Gastroesophageal sphincter (tissue), 4 donors: ENCODE measurements at places on chromosomes 7 and 10.
A peak's percentile ranks its signal among the peaks of the same experiment; 100 is the strongest.

DNA sequence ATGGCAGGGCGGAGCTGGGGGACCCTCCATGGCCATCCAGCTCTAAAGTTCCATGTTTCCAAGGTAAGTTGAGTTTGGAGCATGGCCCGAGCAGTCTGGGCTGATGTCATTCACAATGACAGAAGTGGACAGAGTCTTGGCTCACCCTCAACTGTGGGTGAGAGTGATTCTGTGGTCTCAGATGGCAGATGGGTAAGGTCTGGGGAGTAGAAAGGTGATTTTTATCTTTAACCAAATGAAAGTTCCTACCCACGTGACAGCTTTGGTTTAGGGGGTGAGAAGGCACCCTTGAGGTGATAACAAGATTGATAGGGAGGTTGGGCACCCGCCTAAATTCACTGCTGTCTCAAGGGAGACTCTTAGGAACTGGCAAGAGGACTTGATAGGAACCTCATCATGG, 57.6 kb upstream of the PDZD8 start:
- ATAC-seq = no peak

GRCh38 chr10:18563003-18563726, 88.2 kb downstream of the NSUN6 start:
- no peak for ATAC-seq

DNA sequence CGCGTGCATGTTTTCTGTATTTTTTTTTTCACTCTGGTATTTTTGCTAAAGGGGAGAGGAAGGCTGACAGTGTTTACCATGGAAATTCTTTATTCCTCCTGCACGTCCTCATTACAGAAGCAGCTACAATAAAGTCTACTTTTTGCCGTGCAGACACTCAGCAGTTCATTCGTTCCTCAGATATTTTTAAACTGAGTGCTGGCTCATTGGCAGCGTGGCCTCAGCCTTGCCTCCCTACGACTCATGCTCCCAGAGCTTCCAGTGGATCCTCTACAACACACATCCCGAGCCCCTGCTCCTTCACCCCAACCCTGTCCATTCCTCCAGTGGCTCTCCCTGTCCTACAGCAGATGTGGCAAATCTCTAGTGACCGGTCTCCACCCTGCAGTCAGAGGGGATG, 239.2 kb upstream of the ZMIZ1 start:
- no peak for ATAC-seq

GRCh38 chr7:1362301-1362700, 97.0 kb downstream of the MICALL2 start:
- ATAC-seq = no peak

GRCh38 chr7:80530136-80530535, 18.3 kb upstream of the GNAT3 start:
- no peak for ATAC-seq

DNA sequence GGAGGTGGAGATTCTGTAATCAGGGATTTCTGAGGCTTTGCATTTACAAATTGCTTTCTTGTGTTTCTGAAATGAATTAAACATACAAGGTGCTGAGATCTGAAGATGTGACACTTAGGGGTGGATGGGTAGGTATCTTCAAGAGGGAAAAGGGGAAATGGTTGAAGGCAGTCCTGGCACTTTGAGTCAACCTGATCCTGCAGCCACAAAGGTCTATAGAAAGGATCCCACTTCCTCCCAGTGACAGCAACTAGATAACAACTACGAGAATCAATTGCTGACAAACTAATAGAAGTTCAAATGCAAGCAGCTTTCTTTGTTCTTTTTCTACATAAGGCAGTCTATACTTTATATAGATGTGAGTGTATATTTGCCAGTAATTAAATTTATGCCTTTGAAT, 553.3 kb downstream of the MDFIC start:
- no peak for ATAC-seq

- ATAC-seq = no peak
These were observed 193.0 kb downstream of the PRPF18 start for GRCh38 chr10:13779748-13780147.

GRCh38 chr10:15201589-15202300, 33.3 kb upstream of the NMT2 start:
- no peak for ATAC-seq

- no peak for ATAC-seq
These were observed 13.2 kb downstream of the BAIAP2L1 start for GRCh38 chr7:98387544-98388226.

GRCh38 chr10:124928087-124928486, 13.8 kb upstream of the ZRANB1 start:
- ATAC-seq = no peak

- ATAC-seq = no peak
These were observed 13.2 kb downstream of the YKT6 start for GRCh38 chr7:44213877-44214388.

- no peak for ATAC-seq
These were observed 177.9 kb downstream of the PDE1C start for GRCh38 chr7:31892099-31892829.

- no peak for ATAC-seq
These were observed 81.7 kb upstream of the NRP1 start for GRCh38 chr10:33416209-33416608.

GRCh38 chr7:37977243-37977642, 56.8 kb downstream of the EPDR1 start:
- ATAC-seq = no peak

DNA sequence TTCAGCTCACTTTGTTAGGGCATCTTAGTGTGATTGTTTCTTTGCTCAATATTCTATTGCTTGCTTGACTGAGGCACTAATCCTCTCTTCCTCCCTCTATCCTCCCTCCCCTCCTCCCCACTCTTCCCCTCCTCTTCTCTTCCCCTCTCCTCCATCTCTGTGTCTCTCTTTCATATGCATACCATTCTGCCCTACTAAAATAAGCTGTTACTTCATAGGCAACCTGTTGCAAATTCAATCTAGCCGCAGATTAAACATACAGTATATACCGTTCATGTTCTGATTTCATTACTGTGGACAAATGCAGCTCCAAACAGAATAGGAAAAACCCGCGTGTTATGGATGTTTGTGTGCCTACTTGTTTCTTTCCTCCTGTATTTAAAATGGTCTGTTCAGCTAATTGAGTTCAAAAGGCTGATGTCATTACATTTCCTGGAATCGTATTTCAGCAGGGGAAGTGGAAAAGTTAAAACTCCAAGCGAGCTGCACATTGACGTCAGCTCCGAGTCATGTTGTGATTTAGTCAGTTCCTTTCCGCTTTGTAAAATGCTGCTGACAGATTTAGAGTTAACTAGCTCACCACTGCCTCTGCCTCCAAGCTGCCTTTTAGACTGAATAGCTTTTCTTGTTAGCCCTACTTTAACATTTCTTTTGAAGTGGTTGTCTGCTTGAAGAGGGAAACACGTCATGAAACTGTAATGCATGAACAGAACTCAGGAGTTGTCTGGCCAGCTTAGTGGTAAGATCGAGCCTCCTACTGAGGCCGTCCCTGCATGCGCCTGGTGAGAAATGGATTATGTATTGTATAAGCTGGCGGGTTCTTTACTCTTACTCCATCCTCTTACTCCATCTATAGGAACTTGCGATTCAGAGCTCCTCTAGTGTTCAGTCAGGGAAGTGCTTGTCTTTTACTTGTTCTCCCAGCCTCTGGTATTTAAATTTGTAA, 69.0 kb downstream of the CREM start:
- ATAC-seq = peak; percentile 87

- no peak for ATAC-seq
These were observed 253.7 kb downstream of the DYNC1I1 start for GRCh38 chr7:96026010-96026409.

- no peak for ATAC-seq
These were observed 56.4 kb downstream of the SGMS1 start for GRCh38 chr10:50567384-50567783.

DNA sequence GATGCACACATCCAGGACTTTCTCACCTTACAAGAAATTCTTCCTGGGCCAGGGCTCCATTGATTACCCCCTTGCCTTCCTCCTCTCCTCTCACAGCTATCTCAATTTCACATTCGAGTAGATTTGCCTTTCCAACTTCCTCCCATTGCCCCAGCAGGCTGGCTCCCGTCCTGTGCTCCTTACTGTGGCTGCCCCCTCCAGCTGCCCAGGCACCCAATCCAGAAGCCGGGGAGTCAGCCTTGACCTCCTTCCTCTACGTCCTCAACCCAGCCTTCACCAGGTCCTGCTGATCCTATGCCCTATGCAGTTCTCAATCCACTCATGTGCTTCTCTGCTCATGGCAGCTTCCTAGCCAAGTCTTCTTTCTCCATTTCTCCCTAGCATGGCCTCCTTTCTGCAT, 85.7 kb upstream of the GPR26 start:
- ATAC-seq = no peak

- no peak for ATAC-seq
These were observed 256.3 kb upstream of the KLF14 start for GRCh38 chr7:130990178-130990832.

DNA sequence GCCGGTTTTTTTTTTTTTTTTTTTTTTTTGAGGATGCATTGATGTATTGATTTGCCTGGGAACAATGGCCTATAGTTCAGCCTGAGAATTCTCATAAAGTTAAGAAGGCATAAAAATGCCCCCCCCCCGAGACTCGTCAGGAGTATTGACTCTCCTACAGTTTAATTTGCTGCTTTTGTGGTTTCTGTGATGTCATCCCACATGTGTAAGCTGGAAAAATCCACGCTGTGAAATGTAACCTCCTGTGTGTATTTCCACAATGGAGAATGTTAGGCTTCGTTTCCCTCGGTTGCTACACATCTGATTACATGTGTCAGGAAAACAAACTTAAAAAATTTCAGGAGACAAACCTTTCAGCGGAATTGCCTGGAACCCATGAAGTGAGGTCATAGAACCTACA, 117.9 kb downstream of the FANK1 start:
- ATAC-seq = no peak

- ATAC-seq = no peak
These were observed 55.4 kb downstream of the MDFIC start for GRCh38 chr7:114977277-114977676.
